ENCODE measurements at places on chromosomes 1 and 21. TPM values are rescaled to one million over a fixed set of nuclear protein-coding genes. Genes with fewer than 3 reads are reported as not detected.

- DNase-seq: no peak
These were observed 2.1 kb downstream of the BRINP3 start for GRCh38 chr1:190475421-190476141.

- DNase-seq: no peak
These were observed 38.1 kb upstream of the GREM2 start for GRCh38 chr1:240649733-240650721.

DNA sequence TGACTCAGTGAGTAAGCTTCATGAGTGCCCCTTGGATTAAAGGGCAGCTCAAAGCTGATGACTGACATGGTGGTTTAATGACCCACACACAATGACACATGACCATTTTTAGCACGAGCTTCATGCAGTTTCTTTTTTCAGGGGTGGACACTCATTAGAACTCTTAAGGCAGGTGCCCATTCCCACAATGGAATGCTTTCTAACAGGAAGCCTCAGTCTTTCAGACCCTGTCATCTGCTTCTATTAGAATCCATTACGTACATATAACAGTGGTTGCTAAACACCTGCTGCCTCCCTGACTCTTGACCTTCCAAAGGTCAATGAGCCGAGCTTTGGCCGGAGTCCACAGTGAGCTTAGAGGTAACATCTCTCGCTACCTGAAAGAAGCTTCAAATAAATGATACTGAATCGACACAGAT lies 27.4 kb downstream of the AKNAD1 start:
- DNase-seq: no peak

The MYOG gene
- polyA plus RNA-seq: 0.20 TPM

The HUNK gene
- 19.4 TPM for polyA plus RNA-seq

The LRRC8B gene
- 8.7 TPM for polyA plus RNA-seq

The TMPRSS2 gene
- 30.0 TPM for polyA plus RNA-seq

All from renal cortex interstitium (tissue), 15 donors.